CD4-positive, CD25-positive, alpha-beta regulatory T cell (primary cell): ENCODE measurements at places on chromosomes 12 and 14. TPM values are rescaled to one million over a fixed set of nuclear protein-coding genes. Genes with fewer than 3 reads are reported as not detected.

Gene DACT1
- 0.33 TPM for polyA plus RNA-seq

Gene RDH5
- 1.4 TPM for polyA plus RNA-seq

Gene MIP
- 0.09 TPM for polyA plus RNA-seq

Gene ERBB3
- polyA plus RNA-seq: 1.00 TPM

Gene CLBA1
- polyA plus RNA-seq: 0.95 TPM

Gene AMDHD1
- not detected for polyA plus RNA-seq

Gene NRXN3
- not detected for polyA plus RNA-seq

Gene UTP20
- 4.1 TPM for polyA plus RNA-seq

Gene PROX2
- not detected for polyA plus RNA-seq

Gene AKAP3
- 0.88 TPM for polyA plus RNA-seq

Gene ACACB
- polyA plus RNA-seq: 0.94 TPM

Gene HRK
- not detected for polyA plus RNA-seq

Gene INHBC
- polyA plus RNA-seq: not detected

Gene BHLHE41
- polyA plus RNA-seq: not detected

Gene MAX
- polyA plus RNA-seq: 170 TPM

Gene OR4E2
- not detected for polyA plus RNA-seq

Gene PLCZ1
- polyA plus RNA-seq: not detected

Gene CALCOCO1
- polyA plus RNA-seq: 91.5 TPM

Gene MDM1
- 21.1 TPM for polyA plus RNA-seq

Gene PRPH
- polyA plus RNA-seq: 0.24 TPM

Gene MORN3
- 2.3 TPM for polyA plus RNA-seq
